ENCODE measurements at places on chromosomes 12 and 14.

- peak; percentile 98 for DNase-seq
Observed at GRCh38 chr12:120437735-120438494, at the start of gene COX6A1. Gene COX6A1 (plus strand): TSS chr12:120438113. CDS start chr12:120438127, 14 bp downstream.

DNA sequence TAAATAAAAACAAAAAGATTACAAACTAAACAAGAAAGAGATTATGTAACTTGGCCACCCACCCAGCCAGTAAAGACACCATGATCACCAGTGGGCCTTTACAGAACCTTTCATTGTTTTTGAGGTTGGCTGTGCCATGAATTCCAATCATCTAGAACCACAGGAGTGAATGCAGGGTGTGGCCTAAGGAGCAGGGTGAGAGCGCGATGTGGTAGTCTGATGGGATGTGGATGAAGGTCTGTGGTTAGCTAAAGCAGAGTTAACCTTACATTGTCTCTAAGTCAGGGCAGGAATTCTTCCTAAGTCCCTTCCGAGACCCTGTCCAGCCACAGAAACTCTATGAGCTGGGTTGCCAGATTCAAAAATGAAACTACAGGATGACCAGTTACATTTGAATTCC lies 54.0 kb upstream of the CDKN3 start:
- no peak for DNase-seq

- no peak for DNase-seq
Observed at GRCh38 chr12:70692681-70693288, 55.6 kb upstream of the PTPRB start.

GRCh38 chr14:96104469-96105057 lies 65.4 kb downstream of the C14orf132 start:
- DNase-seq = no peak

DNA sequence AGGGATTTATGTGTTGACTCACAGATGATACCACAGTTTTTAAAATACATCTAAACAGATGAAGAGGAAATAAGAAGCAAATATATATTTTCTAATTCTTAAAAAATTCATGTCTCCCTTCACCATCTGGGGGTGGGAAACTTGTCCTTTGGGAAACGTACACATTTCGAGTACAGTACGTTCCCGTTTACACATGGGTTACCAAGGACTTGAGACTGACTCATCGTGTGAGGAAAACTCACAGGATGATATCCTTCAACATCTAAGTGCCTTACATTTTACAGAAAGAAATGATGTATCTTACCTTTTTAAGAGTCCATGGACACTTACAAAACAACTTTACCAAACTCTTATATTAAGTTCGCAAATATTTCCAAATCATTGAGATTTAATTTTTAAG lies 16.0 kb upstream of the FBLN5 start:
- DNase-seq = no peak

DNA sequence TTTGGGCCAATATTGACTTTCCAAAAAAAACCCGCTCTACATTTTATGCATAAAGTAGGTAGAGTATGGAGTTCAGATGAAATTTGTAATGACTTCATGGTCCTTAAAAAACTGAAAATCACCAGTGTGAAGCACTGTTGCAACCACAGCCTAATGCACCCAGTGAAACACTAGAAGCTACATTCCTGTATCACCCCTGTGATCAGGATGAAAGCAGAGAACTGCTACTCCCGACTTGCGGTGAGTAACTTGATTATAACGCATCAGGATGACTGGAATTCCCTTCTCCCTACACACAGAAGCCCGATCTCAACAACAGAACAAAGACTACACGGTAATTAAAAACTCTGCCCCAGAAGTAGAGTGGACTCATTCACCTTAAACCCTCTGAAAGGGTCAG lies 33.8 kb downstream of the SPTB start:
- no peak for DNase-seq

- no peak for DNase-seq
Observed at GRCh38 chr12:2212537-2212936, 159.8 kb downstream of the CACNA1C start.

- DNase-seq = no peak
Observed at GRCh38 chr14:69685218-69685616, 73.8 kb downstream of the SUSD6 start.

GRCh38 chr14:61759878-61760277 lies 2.3 kb upstream of the SNAPC1 start:
- DNase-seq = no peak

- DNase-seq = no peak
Observed at GRCh38 chr14:65287264-65288131, 125.0 kb upstream of the FUT8 start.

DNA sequence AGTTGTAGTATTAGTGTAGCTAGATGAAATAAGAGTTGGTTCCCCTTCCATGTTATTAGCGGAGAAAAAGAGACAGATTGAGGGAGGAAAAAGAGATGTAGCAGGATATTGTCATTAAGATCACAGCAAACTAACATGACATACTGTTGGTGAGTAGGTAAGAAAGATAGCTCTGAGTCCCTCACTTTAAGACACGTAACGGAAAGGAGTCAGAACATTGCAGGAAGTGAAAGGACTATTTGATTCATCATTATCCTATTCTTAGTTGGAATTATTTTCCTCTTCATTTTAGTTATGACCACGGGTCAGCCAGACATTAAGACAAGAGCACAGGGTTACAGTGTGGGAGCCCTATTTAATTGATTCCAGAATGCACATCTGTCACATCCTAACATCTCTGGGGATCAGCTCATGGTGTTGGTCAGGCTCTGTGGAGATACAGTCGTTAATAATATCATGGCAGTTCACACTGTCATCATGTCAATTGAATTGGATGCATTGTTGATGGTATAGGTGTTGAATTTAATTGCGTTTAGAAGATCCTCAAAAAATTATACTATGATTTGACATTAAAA lies 55.0 kb downstream of the TMX1 start:
- DNase-seq = no peak
